Tongue (tissue), 3 donors: ENCODE measurements at places on chromosomes 2 and 18. TPM values are rescaled to one million over a fixed set of nuclear protein-coding genes. Genes with fewer than 3 reads are reported as not detected.

DNA sequence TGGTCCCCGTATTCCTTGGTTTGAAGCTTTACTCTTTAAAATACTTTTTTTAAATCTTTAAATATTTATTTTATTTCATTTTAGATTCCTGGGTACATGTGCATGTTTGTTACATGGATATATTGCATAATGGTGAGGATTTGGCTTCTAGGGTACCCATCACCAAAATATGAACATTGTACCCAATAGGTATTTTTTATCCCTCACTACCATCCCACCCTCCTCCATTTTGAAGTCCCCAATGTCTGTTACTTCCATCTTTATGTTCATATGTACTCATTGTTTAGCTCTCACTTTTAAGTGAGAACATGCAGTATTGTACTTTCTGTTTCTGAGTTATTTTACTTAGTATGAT lies 59.5 kb upstream of the IL1RL1 start:
- no peak for DNase-seq

- DNase-seq, result no peak
These were observed 250.3 kb upstream of the TCF4 start for GRCh38 chr18:55838319-55838718.

The SCN2A gene
- 0.31 TPM for total RNA-seq

GRCh38 chr18:50687491-50687890 lies 127.6 kb downstream of the MAPK4 start:
- no peak for DNase-seq

DNA sequence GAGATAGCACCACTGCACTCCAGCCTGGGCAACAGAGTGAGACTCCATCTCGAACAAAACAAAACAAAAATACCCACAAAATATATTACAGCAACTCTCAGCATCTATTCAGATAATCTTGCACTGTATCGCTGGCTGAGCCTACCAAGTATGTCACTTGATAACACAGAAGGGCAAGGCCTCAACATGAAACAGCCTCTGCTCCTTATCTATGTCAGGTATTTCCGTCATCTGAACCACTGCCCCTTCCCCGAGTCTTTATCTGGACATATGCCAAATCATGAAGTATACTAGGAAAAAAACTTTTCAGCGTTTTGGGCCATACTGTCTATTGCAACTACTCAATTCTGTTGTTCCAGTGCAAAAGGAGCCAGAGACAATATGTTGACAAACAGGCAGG lies 17.7 kb downstream of the PDIA6 start:
- DNase-seq, result no peak

GRCh38 chr18:49582579-49582978 lies 20.7 kb downstream of the LIPG start:
- no peak for DNase-seq

The DLGAP1 gene
- 4.4 TPM for total RNA-seq

DNA sequence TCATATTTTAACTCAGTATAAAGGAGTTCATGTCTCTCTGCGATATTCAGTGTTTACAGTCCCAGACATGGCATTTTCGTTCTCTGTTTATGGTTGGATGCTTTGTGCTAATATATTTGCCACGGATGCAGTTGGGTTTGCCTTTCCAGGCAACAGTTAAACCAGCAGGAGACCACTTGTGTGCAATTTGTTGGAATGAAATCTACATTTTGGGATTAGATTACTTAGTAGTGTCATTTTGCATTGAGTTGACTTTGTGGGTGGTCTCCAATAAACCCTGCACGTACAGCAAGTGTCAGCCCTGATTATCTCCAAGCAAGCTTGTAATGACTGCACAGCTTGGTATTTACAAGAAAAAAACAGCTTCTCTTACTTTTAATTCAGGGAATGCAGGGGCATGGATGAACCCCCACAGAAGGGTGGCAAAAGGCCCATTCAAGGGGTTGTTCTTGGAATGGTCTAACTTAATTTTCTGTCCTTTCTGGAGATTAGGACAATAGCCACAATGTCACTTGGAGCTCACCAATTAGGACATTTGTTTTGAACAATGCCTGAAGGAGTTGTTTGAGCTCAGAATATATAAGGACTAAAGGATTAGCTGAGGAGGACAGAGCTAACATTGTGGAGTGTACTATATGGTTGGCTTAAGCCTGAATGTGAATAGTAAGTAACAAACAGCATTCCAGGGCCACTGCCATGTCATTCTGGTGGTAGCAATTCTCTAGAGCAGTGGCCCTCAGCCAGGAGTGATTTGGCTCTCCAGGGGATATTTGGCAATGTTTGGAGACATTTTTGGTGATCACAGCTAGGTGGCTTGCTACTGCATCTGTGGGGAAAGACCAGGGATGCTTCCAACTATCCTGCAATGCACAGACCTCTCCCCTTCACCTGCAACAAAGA lies 121.5 kb downstream of the SLC4A3 start:
- DNase-seq, result peak; percentile 76

- DNase-seq, result peak; percentile 56
These were observed 35.4 kb upstream of the REEP1 start for GRCh38 chr2:86372641-86373502.

DNA sequence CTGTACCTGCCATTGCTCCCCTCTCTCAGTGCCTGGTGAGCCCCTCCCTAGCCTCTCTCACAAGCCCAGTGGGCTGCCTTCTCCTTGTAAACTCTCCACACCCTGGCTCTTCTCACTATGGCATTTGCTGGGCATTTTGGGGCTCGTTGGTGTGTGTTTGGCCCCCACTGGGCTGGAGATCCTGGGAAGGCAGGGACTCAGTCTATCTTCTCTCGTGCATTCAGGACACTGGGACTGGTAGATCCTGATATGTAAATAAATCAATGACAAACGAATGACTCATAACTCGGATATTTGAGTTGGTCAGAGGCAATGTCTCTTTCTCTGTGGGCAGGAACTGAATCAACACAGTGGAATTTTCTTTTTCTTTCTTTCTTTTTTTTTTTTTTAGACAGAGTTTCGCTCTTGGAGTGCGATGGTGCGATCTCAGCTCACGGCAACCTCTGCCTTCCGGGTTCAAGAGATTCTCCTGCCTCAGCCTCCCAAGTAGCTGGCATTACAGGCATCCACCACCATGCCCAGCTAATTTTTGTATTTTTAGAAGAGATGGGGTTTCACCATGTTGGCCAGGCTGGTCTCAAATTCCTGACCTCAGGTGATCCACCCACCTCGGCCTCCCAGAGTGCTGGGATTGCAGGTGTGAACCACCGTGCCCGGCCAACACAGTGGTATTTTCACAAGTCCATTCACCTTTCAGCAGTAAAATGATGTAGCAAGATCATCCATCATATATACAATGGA lies 144.6 kb upstream of the SPRED2 start:
- no peak for DNase-seq

GRCh38 chr18:26096852-26097251 lies 6.4 kb upstream of the SS18 start:
- no peak for DNase-seq

DNA sequence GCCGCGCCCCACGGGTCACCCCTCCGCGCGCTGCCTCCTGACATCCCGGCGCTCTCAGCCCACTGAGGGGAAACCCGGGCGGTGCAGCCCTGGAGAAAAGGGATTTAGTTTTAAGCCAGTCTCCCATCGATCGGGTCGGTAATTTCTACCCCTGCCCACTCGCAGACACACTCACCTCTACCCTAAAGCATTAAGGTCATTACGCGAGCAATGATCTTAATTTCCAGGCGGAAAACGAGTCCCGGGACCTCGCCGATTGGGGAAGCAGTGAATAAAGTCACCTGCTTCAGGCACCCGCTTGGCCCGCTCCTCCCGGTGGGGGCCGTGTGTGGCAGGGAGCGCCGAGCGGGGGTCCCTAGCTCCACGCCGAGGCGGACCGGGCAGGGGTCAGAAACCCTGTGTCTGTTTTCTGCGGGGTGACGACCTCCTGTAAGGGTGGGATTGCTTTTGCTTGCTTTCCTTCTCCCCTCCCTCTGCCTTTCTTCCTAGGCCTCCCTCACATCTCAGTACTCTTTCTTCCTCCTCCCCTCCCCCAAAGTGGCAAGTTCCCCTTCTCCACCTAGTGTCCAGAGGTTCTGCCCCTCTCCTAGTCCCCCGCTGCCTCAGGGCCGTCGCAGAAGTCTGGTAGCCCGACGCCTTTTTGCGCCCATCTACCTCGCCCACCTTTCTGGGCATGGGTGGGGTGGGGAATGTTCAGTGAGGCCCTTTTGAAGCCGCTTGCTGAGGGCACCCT lies 142.6 kb downstream of the MEIS1 start:
- peak; percentile 49 for DNase-seq

The CGREF1 gene
- 1.6 TPM for total RNA-seq

The CHMP1B gene
- total RNA-seq, result 44.6 TPM

The GLS gene
- 131 TPM for total RNA-seq

The IL36G gene
- total RNA-seq, result not detected

The IL37 gene
- not detected for total RNA-seq
